ENCODE measurements at places on chromosomes 2 and 18.

GRCh38 chr18:79771446-79772107 is 26.2 kb upstream of the KCNG2 start:
- no peak for DNase-seq

- no peak for DNase-seq
Measured at GRCh38 chr2:149611100-149611820, 23.7 kb upstream of the MMADHC start.

DNA sequence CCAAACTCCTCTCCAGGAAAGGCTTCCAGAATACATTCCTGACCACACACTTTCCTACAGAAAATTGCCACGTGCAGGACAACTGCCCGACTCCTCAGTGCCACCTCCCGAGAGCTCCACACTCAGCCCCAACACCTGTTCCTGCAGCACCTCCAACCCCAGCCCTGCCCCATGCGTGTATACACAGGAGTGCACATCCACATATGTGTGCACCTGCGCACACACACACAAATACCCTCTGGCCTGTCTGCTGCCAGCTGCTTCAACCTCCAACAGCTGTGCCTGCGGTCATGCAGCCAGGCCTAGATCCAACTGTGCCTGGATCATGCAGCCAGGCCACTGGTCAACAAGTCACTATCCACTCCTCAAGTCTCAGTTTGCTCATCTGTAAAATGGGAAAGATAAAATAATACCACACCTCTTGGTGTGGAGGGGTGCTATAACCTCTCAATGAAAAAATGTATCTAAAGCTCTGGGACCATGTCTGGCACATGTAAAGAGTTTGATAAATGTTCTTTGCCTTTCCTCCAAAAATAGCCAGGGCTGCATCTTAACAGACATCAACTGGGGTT is 152.1 kb upstream of the ID2 start:
- no peak for DNase-seq

DNA sequence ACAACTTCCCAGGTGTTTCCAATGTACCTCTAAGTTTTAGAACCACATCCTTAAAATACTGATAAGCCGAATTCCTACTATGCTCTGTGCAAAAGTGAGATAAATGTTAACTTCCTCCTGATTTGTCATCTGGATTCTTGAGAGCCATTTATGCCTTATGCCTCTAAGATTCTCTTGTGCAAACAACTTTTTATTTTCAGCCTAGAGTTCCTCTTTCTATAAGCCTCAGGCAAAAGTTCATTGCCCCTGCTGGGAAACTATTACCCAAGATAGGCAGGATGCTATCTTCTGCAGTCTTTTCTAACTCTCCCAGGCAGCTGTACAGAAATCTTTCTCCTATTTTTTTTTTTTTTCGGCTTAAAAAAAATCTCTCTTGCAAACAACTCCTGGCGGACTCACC is 216.1 kb downstream of the KCNJ3 start:
- DNase-seq = peak; percentile 2

DNA sequence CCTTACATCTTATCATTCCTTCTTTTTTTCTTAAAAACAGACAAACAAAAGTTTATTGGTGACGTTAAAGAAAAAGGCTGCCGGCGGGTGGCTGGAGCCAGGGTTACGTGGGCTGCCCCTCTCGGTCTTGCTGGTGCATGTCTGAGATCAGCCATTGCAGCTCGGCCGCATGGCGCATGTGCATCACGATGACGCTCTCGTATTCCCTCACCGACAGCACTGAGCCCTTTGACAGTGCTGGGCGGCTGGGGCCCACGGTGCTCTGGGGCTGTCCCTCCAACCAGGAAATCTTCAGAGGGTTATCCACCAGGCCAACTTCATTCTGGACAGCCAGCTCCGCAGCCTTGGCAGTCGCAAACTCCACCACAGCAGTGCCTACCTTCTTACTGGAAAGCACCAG is 1081.8 kb upstream of the TMEFF2 start:
- DNase-seq = no peak

DNA sequence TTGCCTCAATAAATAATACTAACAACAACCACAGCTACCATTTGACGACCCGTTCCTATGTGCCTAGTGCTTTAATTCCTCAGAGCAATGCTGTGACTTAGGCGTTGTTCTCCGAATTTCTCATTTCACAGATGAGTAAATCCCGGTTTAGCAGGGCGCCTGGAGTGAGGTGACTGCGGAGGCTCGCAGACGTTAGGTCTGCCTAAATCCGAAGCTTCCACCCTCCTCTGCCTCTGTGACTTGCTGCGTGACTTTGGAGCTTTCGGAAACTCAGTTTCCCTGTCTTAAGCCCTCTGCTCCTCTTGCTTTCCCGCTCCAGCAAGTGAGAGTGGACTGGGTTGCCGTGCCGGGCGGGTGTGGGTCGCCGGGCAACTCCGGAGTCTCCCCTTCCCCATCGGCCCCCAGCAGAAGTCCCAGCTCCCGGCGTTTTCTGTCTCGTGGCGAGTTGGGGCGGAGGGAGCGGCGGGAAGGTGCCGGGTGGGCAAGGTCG is 711 bp upstream of the ATOH8 start:
- no peak for DNase-seq

DNA sequence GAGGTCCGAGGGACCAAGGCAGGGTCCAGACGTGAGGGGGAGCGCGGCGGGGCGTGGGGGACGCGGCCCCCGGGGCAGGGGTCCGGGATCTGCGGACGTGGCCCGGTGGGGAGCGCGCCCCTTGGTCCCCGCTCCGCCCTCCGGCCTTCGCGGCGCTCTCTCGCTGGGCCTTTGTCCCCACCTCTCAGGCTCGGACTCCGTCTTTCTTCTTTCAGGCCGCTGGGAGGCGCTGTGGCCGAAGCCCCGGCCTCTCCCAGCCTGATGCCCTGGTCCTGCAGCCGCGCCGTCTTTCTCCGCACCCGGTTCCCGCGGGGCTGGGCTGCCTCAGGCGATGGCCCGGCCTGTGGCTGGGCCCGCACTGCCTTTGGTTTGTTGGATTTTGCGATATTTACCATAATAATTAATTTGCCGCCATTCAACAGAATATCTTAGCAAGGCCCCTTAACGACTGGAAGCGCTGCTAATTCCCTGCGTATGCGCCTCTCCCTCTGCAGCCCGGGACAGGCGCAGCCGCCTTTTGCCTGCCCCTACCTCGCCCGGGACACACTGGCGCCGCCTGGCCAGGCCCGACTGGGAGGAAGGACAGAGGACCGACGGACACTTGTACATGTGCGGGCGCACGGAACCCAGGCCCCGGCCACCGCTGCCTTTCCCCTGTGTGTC is 10.8 kb downstream of the SIX3 start:
- peak; percentile 39 for DNase-seq

DNA sequence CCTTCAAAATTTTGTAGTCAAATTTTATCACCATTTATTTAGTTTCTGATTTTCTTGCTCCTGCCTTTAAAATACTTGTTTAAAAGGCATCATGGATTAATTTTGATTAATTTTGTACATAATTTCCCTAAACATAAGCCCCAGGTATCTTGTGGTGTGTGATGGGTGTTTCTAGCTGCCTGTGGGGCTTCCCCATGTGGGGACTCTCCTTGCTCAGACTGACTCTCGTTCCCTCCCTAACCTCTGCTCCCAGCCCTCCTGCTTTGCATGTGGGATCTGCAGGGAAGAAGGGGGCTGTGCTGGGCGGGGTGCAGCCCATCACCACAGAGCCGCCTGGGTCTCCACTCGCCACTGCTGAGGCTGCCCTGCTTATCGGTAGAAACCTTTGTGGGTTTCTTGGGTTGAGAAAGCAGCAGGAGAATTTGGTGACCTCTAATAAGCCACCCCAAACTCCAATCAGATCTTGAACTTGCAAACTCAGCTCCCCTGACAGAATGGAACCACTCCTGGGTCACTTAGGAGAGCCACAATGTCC is 72.5 kb downstream of the MRPS9 start:
- no peak for DNase-seq

DNA sequence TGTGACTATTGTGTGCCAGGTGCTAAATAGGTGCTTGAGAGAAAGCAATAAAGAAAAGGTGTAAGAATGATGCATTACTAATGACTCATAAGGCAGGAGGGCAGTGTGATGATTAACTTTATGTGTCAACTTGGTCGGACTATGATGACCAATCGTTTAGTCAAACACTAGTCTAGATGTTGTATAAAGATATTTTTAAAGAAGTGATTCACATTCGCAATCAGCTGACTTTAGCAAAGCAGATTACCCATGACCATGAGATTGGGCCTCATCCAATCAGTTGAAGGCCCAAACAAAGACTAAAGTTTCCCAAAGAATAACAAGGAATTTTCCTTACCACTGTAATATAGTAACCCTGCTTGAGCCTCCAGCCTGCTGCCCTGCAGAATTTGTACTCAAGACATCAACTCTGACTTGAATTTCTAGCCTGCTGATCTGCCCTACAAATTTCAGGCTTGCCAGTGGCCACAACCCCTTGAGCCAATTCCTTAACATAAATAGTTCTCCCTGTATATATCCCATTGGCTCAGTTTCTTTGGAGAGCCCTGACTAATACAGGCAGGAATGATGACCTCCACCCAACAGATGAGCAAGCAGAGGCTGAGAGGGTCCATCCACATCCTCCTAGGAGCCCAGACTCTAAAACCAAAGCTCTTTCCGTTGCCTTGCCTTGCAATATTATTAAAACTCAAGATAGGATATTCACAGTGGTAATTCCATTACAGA is 132.6 kb downstream of the ACTR3 start:
- DNase-seq = no peak

GRCh38 chr2:144824306-144825080 is 304.6 kb upstream of the ZEB2 start:
- no peak for DNase-seq

- no peak for DNase-seq
Measured at GRCh38 chr2:160208655-160209515, 8.8 kb upstream of the ITGB6 start.

DNA sequence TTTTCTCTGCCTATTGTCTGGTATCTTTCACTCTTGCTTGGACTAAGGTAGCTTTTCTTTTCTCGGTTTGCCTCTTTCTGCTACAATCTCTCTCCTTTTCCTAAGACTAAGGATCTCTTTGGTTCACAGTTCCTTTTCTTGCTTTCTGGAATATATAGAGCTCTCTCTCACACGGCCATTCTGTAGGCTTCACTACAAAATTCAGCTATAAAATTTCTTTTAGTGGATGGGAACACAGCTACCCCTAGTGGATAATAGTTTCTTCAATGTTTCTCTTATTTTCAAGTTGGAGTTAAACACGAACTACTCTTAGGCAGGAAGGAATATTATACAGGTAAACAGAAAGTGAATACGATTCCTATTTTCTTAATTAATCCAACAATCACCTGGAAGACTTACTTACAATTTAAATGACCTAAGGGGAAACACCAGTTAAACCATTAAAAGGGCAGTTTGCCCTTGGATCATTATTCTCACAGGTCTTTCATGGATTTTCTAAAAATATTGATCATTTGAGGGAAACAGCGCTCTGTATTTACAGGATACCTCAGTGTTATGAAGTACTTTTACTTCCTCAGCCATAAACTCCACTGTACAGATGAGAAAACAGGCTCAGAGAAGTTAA is 140.5 kb downstream of the LRP2 start:
- DNase-seq = peak; percentile 14

DNA sequence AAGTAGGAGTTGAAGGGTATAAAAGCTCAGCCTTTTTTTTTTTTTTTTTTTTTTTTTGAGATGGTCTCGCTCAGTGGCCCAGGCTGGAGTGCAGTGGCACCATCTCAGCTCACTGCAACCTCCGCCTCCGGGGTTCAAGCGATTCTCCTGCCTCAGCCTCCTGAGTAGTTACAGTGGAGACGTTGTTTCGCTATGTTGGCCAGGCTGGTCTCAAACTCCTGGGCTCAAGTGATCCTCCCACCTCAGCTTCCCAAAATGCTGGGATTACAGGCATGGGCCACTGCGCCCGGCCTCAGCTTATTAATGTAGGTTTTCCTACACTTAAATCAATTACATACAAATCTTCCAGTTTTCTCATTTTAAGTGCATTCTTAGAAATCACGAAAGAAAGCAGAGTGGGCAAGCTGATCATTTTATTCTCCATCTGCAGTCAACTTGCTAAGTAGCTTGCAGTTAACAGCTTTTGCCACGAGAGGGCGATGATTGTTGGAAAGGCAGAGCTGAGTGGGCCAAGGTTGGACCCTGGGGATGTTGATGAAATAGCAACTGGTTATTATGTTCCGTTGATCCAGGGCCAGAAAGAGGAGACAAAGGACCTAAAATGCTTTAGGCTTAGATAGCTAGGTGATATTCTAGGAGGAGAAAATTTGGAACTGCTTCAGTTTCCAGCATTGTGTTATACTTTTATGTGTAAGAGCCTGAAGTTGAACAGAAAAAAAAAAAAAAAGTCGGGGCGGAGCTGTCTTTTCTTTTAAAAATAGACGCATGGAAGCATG is 234.4 kb upstream of the EPAS1 start:
- peak; percentile 88 for DNase-seq

- no peak for DNase-seq
Measured at GRCh38 chr2:54030396-54030741, 59.6 kb upstream of the PSME4 start.

DNA sequence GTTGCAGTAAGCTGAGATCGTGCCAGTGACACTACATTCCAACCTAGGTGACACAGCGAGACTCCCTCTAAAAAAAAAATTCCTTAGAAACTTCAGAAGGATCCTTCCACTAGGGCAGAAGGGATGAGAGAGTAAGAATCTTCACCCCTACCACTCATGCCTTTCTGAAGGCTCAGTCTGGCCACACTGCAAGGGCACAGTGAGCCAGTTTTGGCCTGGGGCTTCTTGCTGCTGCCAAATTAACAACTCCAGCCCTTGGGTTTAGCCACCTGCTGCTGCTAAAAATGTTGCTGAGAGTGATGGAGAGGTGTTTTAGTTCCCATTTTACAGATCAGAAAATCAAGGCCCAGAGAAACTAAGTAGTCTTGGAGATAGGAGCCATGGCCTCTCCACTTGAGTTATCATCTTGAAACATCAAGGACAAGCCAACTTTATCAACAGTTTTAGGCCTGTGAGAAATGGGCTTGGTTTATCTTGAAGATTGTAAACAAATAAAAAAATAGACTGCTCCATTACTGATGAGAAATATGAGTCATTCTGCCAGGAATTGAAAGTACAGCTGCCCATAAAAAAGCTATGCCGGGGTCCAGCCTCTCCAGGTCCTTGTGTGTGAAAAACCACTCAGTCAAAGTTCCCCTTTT is 31.9 kb upstream of the CASP8 start:
- no peak for DNase-seq

DNA sequence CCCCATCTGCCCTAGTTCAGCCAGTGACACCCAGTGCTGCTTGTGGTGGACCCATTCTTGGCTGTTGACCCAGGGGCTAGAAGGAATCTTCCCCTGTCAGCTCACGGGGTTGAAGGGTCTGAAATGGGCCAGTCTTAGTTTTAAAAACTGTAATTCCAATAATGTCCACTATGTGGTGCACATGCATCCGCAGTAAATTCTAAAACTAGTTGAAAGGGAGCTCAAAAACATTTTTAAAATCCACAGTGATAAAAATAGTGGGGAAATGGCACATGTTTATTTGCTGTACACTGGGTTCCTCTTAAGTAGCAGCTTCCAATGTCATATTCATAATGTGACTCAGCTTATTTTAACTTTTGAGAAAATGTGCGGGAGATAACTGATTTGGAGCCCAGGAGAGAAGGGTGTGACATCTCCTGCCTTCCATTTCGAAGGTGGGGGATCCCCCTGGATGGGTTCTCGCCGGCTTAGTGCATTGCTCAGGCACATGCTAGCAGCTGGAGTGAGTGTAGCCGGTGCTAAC is 32.8 kb downstream of the GRHL1 start:
- peak; percentile 68 for DNase-seq

Data from muscle of arm (tissue), 14 donors.